Hematopoietic multipotent progenitor cell (in vitro differentiated cells): ENCODE measurements at places on chromosomes 2 and 18.

GRCh38 chr2:36446294-36446693, 90.7 kb downstream of the CRIM1 start:
- no peak for DNase-seq

DNA sequence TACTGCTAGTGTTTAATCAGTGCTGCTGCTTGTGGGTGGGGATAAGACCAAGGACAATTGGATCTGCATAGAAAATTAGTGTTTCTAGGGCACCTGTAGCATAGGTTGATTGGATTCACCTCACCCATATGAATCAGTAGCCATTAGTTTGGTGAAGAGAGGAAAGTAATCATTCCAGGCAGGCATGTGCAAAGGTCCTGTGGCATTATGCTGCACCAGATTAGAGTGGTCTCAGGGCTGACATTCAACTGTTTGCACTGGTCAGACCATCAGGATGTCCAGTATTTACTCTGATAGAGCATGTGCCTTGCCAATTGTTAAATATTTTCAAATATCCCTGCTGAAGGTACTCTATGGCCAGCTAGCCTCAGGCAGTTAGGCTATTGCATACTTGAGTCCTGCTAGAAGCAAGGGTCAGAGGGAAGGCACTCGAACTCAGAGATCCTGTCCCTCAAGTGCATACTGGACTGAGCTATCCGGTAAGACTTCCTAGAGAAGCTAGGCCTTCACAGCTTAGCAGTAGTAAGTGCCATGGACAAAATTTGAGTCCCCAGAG, 64.7 kb downstream of the SKA1 start:
- DNase-seq: no peak

GRCh38 chr2:37711831-37712230, 40.4 kb upstream of the CDC42EP3 start:
- no peak for DNase-seq

DNA sequence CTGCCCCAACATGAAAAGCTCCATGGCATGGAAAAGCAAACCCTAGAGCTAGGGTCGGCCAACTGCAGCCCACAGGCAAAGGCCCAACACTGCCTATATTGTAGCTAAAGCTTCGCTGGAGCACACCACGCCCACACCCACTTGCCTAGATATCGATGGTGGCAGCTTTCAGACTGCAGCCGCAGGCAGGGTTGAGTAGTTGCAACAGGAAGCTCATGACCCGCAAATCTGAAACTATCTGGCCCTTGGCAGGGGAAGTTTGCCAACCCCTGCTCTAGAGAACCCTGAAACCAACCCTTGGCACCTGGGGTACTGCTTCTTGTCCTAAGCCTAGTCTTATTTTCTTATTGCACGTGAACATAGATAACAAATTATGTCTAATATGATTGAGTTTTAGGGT, 250.0 kb downstream of the SOX11 start:
- DNase-seq: no peak

- DNase-seq: peak; percentile 69
These were observed 11.5 kb downstream of the SPRED2 start for GRCh38 chr2:65420712-65421431.

DNA sequence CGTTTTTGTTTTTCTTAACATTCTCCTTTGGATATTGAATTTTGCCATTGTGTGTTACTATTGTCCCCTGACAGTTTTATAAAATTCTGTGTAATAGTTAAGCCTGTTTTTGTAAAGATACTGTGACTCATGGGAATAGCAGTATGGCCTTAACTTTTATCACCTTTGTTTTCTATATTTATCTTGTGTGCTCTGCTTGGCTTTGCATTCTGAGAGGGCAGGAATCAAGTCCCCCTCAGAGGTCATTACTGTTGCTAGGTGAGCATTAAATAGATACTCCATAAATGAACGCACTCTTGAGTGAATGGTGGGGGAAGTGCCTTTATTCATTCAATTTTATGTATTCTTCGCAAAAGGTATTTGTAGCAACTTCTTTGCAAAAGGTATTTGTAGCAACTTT, 160.0 kb downstream of the PHLPP1 start:
- no peak for DNase-seq

DNA sequence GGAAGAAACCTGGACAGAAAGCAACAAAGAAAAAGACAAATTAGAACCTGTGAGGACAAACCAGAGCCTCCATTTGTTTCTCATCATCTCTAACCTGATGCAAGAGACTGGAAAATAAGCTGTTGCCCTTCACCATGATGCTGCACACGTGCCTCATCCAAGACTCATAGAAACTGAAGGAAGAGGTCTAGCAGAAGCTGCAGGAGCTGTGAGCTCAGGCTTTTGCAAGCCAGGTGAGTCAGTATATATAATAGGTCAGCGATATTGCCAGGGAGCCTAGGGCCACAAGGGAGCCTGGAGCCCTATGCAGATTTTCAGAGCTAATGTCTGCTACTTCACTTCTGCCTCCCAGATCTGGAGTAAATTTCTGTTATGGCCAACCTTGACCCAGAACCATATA, 163.1 kb downstream of the LNPK start:
- DNase-seq: no peak

- no peak for DNase-seq
These were observed 492.5 kb downstream of the SOX11 start for GRCh38 chr2:6184532-6185292.

DNA sequence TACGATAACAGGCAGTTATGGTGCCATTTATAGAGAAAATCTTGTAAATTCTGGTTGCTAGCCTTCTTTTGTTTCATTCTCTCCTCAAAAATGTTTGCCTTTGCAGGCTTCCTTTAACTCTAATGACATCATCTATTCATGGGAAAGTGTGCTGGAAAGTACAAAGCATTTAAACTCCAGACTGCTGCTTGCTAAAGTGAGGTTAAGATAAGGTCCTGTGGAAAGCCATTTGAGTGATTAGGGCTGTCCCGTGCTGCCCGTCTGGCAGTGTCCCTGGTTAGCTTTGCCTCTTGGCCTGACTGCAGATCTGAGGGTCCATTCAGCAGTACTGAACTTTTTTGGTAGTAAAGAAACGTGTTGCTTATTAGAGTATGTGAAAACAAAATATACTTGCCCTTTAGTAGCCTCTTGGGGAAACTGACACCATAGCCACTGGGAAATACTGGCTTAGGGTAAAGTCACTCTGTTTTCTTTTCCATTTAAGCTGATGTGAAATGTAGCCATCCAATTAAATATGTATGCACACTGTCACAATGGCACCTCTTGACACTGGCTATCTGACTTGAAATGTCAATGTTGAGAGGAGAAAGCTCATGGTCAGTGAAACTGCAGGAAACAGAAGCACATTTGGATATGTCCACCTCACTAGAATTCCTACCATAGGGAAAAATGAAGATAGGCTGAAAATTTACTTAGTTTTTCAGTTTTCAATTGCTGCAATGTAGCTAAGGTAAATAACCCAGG, 321.5 kb downstream of the SLC8A1 start:
- DNase-seq: no peak

- no peak for DNase-seq
These were observed 116.1 kb upstream of the RAB12 start for GRCh38 chr18:8493141-8493540.

DNA sequence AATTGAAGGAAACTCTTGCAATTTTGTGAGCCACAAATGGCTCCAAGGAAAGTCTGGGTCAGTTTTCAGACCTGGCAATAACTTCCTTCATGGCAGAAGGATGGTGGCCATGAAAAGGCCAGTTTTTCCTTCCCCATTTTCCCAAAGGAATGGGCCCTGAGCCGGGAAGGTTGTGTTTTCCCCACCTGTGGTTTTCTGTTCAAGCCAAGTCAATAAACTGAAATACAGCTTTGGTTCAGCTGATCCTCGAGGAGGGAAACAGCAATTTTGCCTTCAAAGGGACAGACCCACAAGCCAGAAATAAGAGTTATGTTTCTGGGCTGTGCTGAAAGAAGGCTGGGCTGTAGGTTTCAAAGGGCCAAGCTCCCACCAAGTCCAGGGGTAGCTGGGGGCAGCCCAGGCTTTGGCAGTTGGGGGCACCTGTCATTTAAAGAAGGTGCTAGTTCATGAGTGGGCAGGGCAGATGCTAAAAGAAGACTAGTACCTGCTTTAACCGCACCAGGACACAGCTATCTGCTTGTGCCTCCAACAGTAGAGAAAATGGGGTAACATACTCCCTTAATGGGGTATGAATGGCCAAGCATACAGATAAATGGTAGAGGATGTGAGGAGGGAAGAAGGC, 97.0 kb downstream of the TTC32 start:
- DNase-seq: no peak

DNA sequence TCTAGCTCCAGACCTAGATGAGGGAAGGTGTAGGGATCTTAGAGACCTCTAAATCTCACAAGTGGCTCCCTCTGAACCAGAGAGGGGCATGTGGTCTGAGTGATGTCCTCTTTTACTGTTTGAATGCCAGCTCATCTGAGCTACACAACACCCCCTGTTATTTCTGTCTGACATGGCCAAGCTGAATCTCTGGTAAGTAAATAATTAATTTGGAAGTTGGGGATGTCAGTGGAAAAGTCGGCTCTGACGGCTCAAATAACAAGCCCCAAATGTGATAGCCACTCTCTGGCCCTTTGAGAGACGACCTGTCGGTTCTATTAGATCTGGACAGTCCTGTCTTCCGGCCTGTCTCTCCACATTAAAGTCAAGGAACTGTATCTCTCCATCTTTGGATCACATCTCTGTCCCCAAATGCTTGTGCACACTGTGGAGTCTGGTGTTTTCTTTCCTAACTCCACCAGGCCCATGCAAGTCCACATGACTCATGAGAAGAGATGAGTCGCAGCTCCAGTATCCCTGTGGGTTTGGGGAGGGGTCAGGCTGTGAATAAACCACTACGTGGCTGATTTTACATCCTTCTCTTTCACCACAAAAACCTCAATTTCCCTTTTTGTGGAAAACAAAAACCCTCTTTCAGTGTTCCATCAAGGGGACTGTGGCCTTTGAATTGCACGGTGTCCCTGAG, 52.5 kb downstream of the SETBP1 start:
- peak; percentile 72 for DNase-seq
